ENCODE measurements at places on chromosomes 1 and 21.

DNA sequence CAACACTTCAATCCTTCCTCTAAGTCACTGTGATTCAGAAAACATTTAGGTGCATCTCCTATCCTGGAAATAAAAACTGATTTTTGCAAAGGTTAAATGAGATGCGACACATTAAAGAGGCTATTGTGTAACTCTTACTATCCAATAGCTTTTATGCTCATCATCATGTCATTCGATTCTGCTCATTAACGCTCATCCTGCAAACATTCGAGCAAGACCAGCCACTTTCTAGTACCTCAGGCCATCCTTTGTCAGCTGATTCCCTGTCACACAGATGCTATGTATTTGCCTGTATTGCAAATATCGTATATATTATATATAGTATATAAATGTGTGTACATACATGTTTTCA is 131.6 kb downstream of the TLR5 start:
- no peak for DNase-seq

DNA sequence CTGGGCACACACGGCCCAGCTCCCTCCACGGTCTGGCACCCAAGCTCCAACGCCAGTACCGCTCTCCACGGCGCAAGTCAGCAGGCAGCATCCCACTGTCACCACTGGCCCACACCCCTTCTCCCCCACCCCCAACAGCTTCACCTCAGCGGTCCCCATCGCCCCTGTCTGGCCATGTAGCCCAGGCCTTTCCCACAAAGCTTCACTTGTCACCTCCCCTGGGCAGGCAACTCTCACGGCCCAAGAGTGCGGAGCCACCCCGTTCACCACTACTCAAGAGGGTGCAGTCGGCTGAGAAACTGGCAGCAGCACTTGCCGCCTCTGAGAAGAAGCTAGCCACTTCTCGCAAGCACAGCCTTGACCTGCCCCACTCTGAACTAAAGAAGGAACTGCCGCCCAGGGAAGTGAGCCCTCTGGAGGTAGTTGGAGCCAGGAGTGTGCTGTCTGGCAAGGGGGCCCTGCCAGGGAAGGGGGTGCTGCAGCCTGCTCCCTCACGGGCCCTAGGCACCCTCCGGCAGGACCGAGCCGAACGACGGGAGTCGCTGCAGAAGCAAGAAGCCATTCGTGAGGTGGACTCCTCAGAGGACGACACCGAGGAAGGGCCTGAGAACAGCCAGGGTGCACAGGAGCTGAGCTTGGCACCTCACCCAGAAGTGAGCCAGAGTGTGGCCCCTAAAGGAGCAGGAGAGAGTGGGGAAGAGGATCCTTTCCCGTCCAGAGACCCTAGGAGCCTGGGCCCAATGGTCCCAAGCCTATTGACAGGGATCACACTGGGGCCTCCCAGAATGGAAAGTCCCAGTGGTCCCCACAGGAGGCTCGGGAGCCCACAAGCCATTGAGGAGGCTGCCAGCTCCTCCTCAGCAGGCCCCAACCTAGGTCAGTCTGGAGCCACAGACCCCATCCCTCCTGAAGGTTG is 97.6 kb downstream of the PIK3R3 start:
- no peak for DNase-seq

DNA sequence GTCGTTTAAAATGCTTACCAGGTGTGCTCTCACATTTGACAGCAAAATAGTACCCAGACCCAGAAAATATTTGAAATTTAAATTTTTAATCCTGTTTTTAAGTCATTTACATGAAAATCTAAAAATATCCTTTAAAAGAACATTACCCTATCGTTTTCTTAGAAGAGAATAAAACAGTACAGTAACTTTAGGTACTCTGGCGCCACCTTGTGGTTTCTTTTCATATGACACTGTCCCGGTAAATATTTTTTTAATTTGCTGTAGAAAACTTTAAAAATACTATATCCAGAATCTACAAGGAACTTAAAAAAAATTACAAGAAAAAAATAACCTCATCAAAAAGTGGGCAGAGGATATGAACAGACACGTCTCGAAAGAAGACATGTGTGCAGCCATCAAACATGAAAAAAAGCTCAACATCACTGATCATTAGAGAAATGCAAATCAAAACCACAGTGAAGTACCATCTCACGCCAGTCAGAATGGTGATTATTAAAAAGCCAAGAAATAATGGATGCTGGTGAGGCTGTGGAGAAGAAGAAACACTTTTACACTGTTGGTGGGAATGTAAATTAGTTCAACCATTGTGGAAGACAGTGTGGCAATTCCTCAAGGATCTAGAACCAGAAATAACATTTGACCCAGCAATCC is 129.2 kb downstream of the RGS21 start:
- no peak for DNase-seq

- DNase-seq = no peak
Measured at GRCh38 chr1:116806671-116807070, 52.4 kb downstream of the CD2 start.

GRCh38 chr21:18705971-18706370 is 302.4 kb upstream of the TMPRSS15 start:
- no peak for DNase-seq

DNA sequence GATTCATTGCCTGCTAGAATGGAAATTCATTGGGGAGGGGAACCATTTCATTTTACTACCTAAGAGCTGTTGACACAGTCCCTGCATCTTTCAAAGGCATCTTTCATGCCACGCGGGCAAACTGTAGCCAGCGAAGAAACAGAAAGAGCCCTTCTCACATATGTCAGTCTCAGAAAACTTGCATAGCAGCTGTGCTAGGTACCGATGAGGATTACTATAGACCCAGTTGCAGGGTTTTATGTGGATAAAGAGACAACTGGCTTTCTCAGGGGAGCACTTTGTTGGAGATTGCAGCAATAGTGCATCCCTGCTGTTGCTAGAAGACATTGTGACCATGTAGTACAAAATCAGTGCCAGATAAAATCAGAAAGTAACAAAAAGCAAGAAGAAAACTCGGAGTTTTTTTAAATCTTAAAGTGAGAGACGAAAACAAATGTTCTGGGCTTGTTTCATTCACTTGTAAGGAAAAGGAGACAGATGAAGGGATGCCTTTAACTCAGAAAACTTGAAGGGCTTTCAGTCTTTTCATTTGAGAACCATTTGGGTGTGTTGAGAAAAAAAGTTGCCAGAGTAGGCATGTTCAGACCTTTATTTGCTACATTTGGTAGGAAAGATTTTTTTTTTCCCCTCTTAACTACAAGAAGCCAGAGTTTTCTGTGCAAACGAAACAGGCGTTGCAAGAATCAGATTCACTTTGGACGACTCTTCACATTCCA is 804.1 kb downstream of the USP25 start:
- DNase-seq = no peak

- no peak for DNase-seq
Measured at GRCh38 chr1:226417350-226417749, 9.5 kb upstream of the PARP1 start.

DNA sequence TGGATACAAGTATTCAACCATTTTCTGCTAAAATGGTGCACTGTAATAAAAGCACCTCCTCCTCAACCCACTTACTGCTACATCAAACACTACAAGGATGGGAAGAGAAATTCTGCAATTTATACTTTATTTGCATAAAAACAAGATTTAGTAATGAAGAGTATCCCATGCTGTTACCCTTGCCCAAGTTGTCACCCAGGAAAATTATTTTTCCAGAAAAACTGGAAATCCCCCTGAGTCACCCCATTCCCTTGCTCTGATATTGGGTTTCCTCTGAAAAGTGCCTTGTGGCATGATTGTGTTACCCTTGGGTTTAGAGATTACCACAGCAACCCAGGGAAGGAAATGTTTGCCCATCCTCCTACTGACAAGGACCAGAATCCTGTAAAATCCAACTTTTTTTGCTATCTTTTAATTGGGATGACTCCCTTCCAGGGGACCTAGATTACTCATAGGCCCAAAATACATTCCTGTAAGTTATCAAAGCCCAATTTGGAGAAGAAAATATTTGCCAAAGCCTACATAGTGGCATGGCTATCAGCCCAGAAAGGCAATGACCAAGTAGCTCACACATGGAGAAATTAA is 16.5 kb upstream of the ZC3H11B start:
- DNase-seq = no peak

DNA sequence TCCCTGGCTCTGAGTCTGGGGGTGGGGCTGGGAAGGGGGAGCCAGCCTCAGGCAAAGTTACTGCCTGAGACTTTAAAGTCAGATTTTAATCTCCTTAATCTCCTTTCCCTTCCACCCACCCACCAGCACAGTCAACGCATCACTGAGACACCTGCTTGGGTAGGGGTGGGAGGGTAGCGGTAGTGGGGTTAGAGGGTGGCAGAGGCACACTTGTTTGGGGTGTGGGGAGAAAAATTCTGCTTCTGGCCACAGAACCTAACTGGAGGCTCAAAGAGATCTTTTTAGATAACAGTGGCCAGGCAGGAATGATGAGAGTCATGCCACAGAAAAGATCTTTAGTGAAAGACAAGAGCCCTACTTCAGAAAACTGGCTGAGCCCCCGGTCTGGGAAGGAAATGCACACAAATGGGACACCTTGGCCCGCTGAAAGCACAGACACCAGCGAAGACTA is 44.1 kb downstream of the CD247 start:
- no peak for DNase-seq

DNA sequence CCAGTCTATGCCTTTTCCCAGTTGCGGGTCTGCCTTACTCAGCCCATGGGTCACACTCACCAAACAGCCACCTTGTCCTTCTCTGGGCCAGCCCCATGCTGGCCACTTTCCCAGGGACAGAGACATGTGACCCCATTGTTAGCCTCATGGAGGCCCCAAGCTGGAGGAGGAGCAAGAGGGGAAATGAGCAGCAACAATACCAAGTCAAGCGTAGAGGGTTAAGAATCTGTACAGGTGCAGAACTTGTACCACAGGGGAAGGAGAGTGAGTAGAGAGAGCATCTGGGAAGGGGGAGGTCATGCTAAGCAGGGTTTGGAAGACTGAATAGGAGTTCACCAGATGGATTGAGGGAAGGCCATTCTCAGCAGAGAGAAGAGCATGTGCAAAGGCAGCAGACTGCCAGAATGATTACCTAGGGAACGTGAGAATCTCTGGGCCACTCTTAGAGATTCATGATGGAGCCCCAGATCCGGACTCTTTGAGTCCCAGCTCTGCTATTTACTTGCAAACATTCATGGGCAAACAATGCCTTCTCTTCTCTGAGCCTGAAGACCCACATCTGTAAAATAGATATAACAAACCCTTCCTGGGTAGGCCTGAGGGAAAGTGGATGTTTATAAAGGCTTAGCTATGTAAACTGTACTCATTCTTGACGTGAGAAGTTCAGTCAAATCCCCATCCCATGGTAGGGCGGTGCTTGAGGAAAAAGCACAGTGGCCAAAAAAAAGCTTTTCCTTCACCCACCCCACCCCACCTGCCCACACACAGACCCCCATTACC is 2.8 kb upstream of the SLC2A1 start:
- DNase-seq = no peak

GRCh38 chr1:15579683-15580047 is 5.2 kb downstream of the AGMAT start:
- DNase-seq = no peak

GRCh38 chr1:44785029-44785380 is 3.0 kb downstream of the BEST4 start:
- DNase-seq = no peak

GRCh38 chr1:234047123-234047522 is 142.6 kb downstream of the SLC35F3 start:
- DNase-seq = no peak

DNA sequence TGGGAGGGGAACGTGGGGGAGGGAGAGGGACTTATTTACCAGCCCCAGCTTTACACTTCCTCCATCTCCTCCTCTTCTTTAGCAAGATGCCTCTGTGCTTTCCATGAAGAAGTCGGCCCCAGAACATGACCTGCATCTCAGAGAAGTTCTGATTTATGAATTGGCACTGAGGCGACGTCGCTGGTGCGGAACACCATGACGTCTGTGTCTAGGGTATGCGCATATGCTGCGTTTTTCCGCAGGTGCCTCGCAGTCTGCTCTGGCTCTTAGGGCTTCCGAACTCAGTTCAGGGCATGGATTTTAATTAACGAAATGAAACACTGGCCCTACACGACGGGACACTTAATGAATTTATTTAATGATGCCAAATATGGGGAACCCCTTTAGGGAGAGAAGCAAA is 510.3 kb downstream of the SMYD3 start:
- DNase-seq = no peak

GRCh38 chr21:35342440-35342839 is 293.3 kb upstream of the RUNX1 start:
- DNase-seq = no peak

GRCh38 chr1:58143972-58144697 is 402.4 kb downstream of the OMA1 start:
- DNase-seq = no peak

- DNase-seq = no peak
Measured at GRCh38 chr1:160061369-160062229, 8.4 kb downstream of the KCNJ10 start.

DNA sequence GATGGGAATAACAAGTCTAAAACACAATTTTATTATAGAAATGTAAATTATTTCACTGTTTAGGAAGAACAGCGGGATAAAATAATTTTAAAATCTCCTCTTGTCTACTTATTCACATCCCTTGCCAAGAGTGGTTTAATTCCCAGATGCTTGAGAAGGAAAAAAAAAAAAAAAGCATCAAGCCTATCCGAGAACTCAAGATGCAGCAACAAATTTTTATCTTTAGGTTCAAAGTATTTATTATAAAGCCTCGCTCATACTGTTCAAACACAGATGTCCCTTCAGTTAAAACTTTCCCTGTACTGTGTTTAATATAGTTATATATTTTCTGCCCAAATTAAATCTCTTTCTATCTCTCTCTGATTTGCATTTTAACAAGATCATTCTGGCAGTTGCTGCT is 1615.8 kb downstream of the PLA2G4A start:
- DNase-seq = no peak

DNA sequence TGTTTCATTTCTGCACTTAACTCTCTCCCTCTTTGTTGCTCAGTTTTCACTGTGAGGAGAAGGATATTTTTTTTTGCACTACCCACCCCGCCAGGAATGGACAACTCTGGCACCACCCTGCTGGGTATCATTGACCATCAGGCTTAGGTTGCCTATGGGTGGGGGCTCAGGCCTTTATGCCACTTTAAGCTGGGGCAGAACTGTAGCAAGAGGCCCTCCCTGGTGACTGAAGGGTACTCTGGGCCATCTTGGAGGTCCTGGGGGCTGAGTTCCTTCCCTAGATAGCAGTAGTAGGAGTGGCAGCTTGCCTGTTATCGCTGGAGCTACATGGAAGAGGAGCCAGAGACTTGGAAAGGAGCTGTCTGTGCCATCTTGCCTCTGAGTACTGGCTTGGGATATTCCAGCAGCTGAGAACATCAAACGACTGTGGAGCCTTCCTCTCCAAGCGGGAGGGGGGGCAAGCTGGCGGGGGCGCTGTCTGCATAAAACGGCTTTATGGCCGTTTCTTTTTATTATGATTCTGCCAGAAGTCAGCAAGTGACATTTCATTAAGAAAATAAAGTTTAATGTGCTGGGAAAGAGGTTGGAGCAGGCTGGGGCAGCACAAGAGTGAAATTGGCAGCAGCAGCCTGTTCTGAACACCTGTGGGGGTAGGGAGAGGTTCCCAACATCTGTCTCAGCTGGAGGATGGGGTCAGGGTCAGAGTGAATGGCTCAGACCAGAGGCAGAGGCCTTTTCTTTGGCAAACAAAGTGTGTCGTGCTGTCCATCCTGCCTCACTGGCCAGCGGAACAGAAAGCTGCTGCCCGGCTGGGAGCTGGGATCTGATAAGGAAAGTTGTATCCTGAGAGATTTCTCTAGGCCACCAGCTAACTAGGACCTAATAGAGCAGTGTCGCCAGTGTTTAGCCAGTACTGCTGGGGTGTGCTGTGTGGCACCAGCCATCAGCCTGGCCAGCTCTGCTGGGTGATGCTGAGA is 32.9 kb downstream of the TMEM53 start:
- DNase-seq = no peak

All from epithelial cell of proximal tubule (primary cell).